Activated CD8-positive, alpha-beta T cell treated with anti-CD3 and anti-CD28 coated beads, Interleukin-2, amount 10 ng/mL, durations not matched to agents 7 days and 5 days (primary cell): ENCODE measurements at places on chromosomes 1 and 21. TPM values are rescaled to one million over a fixed set of nuclear protein-coding genes. Genes with fewer than 3 reads are reported as not detected.

GRCh38 chr1:64675718-64676345 lies 69.0 kb upstream of the RAVER2 start:
- no peak for DNase-seq

- DNase-seq = no peak
Observed at GRCh38 chr1:31800674-31800967, 15.2 kb downstream of the SPOCD1 start.

DNA sequence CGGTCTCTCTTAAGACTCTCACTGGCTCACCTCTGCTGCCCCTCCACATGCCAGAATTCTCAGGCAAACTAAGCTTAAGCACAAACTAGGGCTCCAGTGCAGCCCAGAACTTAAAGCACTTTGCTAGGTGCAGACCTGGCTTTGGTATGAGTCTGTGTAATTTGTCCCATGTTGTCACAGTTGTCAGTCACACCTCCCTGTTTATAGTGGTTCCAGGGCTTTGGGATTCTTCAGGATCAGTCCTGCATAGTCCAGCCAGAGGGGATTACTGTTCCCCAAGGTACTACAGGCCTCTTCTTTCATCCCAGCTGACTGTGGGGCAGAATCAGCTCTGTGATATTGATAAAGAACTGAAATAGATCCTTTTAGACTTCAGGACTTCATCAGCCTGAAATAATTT lies 105.0 kb upstream of the UBE2U start:
- no peak for DNase-seq

- DNase-seq = no peak
Observed at GRCh38 chr1:29820401-29820800, 584.1 kb downstream of the PTPRU start.

DNA sequence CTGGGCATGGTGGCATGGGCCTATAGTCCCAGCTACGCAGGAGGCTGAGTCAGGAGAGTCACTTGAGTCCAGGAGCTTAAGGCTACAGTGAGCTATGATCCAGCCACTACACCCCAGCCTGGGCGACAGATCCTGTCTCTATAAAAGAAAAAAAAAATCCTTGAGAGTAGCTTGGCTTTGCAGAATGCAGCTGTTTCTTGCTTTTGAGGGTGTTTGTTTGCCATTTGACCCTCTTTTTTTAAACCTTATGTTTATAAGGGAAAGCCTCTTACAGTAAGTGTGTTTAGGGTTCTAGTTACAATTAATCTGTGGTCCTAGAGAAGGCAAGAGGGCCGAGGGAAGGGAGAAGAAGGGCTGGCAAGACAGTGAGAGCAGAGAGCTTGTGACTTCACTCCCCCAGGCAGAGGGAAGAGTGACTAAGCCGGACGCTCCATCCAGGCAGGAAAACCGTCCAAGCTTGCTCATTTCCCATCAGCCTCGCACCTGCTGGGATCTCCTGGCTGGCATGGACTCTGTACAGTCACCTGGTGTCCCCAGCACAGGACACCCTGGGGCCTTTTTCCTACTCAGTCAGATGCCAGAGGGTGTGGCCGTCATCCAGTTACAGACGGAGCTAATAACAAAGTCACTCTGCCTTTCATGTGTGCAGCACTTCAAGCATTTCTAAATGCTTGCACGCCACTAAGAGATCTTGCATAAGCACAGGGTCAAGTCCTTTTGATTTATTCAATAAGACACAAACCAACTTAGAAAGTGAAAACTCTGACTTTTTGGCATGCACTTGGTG lies 55.5 kb upstream of the PSEN2 start:
- no peak for DNase-seq

DNA sequence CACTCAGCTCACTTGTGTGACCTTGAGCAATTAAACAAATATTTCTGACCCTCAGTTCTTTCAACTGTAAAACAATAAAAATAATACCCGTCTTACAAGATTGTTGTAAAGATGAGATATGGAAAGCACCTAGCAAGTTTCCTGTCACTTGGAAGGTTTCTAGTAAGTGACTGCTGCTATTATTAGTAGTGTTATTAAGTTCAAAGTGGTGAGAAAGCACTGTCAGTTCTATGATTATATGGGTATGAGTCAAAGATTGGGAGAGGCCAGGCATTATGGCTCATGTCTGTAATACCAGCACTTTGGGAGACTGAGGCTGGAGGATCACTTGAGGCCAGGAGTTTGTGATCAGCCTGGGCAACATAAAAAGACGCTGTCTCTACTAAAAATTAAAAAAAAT lies 145.4 kb downstream of the C1orf21 start:
- no peak for DNase-seq

- DNase-seq = no peak
Observed at GRCh38 chr21:17660452-17660851, 47.8 kb upstream of the BTG3 start.

DNA sequence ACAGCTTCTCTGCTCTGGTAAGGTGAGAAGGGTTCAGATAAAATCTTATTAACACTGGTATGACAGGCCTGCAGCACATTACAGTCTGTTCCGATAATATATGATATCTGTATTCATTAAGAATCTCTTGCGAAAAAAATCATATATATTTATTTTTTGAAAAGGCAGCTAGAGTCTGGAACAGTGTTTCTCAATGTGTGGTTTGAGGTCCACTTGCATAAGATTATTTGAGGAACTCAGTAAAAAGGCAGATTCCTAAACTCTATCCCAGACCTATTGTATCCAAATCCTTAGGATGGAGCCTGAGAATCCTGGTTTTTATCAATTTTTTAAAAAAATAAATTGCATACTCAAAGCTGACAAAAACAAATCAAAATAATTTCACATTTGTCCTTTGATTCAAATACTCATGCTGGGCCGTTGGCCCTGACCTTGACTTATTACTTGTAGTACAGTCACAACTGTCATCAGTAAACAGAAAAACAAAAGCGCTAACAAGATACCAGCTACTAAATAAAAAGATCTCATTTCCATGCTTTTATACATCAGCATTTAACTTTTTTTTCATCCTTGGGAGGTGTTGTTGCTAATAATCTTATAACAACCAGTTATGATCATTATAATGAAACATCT lies 60.6 kb downstream of the RGS2 start:
- no peak for DNase-seq

Gene SNIP1
- total RNA-seq = 24.1 TPM

- no peak for DNase-seq
Observed at GRCh38 chr1:41414716-41415306, 53.6 kb downstream of the FOXO6 start.

Gene ETV3L
- total RNA-seq = not detected

- no peak for DNase-seq
Observed at GRCh38 chr1:53244141-53244540, 5.8 kb upstream of the MAGOH start.

GRCh38 chr1:182149411-182149965 lies 88.0 kb upstream of the ZNF648 start:
- DNase-seq = peak; percentile 62

DNA sequence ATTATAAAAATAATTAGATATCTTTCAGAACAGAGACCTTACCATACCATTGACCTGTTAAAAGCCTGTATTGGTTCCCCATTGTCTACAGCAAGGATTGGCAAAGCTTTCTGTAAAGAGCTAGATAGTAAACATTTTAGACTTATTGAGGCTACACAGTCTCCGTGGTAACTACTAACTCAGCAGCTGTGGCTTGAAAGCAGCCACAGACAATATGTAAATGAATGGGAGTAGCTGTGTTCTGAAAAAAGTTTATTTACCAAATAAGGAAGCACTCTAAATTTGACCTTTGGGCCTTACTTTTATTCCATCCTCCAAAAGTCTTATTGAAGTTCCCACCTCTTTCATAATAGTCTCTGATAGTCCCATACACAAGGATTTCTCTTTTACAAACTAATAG lies 39.7 kb downstream of the NUP210L start:
- no peak for DNase-seq

GRCh38 chr21:43783098-43783700 lies 6.2 kb upstream of the RRP1 start:
- DNase-seq = no peak

DNA sequence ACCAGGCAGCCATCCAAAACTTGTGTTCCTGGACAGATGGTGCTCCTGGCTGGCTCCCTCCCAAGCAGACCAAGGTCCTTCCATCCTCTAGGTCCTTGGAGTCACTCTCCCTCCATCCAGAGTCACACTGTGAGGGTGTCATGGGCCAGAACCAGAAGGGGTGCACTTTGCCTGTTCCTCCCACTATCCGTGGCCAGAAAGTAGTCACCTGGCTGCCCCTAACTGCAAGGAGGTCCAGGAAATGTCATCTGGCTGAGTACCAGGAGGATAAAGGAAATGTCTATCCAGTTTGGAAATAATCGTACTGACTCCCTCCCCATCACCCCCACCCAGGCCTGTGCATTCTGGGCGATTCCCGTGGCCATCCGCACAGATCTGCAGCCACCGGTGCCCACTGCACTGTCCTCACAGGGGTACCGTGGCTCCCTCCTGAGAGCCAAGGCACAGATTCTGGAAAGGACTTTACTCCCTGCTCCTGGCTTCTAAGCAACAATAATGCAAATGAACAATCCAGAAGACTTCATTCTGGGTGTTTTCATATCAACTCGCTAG lies 253.2 kb downstream of the NPHP4 start:
- no peak for DNase-seq

DNA sequence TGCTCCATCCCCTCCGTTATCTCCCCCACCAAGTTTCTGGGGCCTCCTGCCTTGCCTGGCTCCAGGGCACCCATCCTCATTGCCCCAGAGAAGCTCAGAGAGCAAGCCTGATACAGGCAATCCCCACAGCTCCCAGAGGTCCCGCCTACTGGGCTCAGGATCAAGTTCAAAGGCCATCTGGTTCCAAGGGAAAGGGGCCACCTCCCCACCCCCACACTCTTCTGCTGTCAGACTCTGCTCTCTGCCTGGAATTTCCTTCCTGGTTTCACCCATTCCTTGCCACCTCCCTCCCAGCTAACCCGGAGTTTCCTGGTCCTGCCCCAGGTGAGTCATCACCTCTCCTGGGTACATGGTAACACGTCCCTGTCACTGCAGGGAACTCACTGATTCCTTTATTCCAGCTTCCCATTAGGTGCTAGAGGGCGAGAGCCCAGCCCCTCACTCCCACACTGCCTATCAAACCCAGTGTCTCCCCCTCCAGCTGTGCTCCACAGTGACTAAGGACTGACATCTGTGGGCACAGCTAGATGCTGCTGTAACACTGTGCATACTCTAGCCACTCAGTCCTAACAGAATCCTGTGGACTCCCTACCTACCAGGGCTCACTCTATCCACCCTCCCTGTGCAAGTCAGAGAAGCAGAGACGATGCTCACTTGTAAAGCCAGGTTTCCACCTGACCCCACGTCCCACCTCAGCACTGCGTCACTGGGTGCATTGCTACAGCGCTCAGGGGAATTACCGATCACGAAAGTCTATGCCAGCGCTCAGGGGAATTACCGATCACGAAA lies 21.8 kb downstream of the RSPH1 start:
- DNase-seq = no peak

Gene PHGDH
- 201 TPM for total RNA-seq

- DNase-seq = no peak
Observed at GRCh38 chr1:22738069-22738435, 27.4 kb downstream of the EPHB2 start.

Gene EPHB2
- total RNA-seq = not detected

DNA sequence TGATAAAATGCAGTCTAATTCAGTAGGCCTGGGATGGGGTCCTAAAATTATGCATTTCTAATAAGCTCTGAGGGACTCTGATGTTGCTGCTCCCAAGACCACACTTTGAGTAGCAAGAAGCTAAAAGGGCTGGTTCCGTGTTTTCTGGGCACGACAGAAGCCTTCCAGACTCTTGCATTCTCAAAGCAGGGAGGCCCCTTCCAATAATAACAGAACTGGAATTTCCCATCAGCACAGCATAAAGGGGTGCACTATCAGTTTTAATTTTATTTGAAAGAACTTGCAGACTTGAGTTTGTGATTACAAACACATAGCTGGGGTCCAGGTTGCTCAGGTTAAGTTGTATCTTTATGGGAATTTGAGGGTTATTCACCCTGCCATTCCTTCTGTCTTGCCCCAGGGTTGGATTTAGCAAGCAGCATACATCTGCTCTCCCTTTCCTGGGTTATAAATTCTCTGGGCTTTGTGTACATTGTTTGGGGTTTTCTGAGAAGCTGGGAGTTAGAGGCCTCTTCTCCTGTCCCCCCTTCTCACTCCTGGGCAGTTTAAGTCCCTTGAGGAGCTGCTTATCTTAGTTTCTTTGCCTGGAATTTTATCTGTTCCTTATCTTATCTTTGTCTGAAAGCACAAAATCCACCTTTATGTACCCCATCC lies 94.2 kb upstream of the SLC2A1 start:
- no peak for DNase-seq

- DNase-seq = no peak
Observed at GRCh38 chr1:39488793-39489566, 2.5 kb upstream of the BMP8A start.

DNA sequence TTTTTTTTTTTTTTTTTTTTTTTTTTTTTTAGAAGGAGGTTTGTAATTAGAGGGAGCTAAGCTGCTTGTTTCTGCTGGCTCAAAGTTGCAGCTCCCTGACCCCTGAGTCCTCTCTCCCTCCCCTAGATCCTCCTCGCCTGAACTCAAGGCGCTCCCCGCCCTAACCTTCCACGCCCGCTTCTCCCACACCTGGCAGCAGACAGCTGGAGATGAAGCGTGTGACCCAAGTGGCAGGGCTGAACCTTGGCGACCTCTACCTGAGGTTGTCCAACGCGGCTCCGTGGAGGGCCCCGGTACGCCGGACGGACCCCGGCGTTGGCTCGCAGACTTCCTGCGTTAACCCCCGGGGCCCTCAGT lies 795 bp downstream of the NGF start:
- no peak for DNase-seq

Gene ACOT11
- total RNA-seq = 1.6 TPM

DNA sequence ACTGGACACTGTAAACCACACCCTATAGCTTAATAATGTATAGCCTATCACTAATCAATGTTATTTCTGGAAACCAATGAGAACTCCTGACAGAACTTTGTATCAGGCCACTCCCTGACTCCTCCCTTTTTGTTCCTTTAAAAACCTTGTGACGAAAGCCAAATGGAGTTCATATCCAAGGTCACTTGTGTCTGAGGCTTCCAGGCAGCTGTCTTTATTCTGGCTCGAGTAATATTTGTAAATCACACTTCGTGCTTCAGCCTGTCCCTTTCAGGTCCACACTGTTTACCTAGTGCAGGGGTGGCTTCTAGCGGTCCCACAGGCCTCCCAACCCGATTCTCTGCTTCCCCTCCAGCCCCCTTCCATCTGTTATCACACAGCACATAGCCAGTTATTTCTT lies 16.2 kb upstream of the CAPN9 start:
- DNase-seq = no peak

DNA sequence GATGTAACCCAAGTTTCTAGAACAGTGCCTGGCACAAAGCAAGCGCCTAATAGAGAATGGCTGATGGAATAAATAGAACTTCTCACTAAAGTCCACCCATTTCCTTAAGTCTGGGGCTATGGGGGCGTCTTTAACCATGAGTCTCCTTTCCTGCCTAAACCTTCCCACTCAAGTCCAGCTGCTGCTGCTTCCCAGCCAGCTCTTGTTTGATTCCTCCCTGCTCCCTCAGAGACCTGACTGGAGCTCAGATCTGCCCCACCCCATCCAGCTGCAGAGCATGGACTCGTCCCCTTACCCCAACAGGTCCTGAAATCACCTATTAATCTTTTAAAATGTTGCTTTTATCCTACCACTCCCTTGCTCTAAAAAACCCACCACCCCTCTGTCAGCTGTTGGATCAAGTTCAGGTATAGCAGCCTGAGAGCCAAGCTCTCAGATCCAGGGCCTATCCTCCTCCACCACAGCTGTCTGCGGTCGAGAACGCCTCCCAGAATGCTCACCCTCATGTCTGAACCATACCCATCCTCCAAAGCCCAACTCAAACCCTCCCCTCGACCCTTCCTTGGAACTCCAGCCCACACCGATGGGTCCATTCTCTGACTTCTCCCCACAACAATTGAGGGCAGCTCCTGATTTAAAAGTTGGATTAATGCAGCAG lies 12.8 kb upstream of the GALNT2 start:
- no peak for DNase-seq

Gene KCNE2
- total RNA-seq = not detected
